ENCODE measurements at places on chromosomes 2 and 18.

GRCh38 chr2:136000502-136000901, 15.1 kb upstream of the DARS1 start:
- DNase-seq, result no peak

- DNase-seq, result no peak
Observed at GRCh38 chr2:234373481-234374149, 123.3 kb downstream of the ARL4C start.

DNA sequence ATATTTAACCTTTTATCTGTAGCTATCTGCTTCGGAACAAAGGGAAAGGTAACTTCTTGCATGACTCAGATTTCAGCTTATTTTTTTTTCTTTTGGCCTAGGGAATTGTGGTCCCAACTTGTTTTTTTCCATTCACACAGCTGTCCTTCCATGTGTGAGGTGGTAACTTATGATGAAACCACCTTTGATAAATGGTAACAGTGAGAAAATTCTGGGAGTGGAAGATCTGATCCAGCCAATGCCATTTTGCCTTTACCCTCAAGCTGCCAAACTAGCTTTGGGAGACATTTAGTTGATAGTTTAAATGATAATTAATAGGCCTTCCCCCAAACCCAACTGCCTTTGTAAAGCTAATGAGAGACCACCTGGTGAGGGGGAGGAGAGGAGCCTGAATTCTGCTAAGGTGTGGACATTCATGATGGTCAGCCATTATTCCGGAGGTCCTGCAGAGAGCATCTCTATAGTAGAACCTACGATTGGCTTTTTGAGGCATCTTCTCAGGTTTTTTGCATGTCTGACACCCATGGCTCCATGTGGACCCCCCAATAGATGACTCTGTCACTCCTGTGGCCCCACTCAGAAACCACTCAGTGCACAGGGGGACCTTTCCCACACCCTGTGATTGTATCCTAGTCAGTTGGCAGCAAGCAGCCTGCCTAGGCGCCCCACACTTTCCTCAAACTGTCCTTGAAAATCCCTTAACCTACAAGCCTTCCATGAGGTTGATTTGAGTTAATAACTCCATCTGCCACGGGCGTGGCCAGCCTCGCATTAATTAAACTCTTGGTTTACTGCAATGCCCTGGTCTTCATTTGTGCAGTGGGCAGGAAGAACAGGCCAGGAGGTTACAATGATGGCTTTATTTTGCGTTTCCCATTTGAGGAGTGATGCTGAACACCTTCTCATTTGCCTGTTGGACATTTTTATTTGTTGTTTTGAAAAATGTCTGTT, 263.5 kb upstream of the PXDN start:
- DNase-seq, result no peak

DNA sequence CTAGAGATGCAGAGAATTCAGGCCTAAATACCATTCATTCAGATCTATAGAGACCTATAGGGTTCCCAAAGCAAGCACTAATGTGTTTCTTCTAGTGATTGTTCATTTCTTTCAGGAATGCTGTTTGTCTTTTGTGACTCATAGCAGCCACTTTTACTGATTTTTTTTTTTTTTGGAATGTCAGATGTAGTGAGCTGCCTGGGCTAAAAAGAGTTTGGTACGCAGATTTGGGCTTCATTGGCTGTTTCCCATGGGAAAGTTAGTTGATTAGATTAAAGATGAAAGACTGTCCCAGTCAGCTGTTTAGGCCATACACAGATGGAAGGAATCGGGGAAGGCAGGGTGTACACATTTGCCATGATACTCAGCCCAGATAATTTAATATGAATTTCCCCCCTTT, 87.6 kb downstream of the CDC42EP3 start:
- no peak for DNase-seq

DNA sequence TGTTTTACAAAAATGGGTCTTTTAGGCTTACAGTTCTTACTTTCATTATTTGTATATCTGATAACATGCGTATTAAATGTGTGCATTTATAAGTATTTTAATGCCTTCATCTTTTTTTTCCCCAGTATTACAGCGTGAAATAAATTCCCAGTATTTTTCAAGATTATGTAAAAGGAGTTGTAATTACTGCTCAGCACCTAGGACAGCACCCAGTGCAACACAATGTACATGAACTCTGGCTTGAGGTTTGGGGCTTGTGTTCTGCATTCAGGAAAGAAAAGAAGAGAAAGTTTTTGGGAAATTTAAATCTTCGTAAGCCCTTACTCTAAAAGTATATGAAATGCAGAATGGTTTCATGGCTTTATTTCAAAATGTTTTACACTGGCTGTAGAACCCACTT, 16.7 kb downstream of the ZNF638 start:
- DNase-seq, result no peak

GRCh38 chr2:9984871-9985480, 33.5 kb downstream of the GRHL1 start:
- no peak for DNase-seq

DNA sequence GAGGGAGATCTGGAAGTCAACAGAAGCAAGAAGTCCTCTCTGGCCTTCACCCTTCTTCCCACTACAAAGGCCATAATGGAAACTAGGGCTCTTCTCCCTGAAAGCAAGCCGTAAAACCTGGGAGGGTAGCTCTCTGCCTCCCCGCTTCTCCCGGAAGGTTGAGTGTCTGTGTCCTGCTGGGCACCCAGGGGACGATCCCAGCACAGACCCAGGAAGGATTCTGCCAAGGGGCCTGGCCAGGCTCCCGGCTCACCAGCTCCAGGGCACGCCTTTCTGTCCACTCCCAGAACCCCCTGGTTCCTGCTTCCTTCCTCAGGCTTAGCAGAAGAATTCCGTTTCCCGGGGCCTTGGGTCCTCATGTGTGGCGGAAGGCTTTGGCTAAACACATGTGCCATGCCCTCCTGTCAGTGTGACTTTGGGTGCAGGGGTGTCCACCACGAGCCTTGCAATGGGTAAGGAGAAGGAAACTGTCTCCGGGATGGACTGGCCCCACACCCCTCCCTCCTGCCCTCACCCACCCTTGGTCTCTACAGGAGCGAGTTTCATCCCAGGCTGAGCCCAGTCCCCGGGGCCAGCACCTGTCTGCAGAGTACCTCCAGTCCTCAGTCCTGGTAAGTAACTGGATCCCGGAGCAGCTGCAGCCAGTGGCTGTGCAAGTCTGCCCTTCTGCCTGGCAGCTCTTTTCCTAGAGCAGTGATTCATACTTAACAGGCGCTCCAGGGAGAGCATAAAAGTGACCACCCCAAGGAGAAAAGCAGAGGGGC, 135.8 kb downstream of the TPO start:
- DNase-seq, result no peak

All from stimulated activated CD4-positive, alpha-beta T cell treated with anti-CD3 and anti-CD28 coated beads, Interleukin-1b, Interleukin-23, amount 100 ng/mL, for 24 hours (primary cell).